ENCODE measurements at places on chromosomes 7 and 10.

- DNase-seq, result no peak
Measured at GRCh38 chr7:81819861-81820260, 50.0 kb upstream of the HGF start.

DNA sequence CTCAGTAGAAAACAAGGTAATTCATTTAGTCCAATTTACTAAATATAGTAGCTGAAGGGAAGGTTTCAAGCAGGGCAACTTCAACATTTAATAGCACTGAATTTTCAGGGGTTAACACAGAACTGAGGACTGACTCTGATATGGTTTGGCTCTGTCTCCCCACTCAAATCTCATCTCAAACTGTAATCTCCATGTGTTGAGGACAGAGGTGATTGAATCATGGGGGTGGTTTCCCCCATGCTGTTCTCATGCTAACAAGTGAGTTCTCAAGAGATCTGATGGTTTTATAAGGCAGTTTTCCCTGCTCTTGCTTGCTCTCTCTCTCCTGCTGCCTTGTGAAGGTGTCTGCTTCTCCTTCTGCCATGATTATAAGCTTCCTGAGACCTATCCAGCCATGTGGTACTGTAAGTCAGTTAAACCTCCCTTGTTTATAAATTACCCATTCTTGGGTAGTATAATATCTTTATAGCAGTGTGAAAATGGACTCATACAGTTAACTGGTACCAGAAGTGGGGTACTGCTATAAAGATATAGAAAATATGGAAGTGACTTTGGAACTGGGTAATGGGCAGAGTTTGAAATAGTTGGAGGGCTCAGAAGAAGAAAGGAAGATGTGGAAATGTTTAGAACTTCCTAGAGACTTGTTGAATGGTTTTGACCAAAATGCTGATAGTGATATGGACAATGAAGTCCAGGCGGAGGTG is 9.8 kb upstream of the UMAD1 start:
- no peak for DNase-seq

GRCh38 chr7:66921918-66922486 is 977 bp downstream of the TMEM248 start:
- DNase-seq, result no peak

GRCh38 chr10:133104068-133104962 is 16.6 kb downstream of the ADGRA1 start:
- no peak for DNase-seq

DNA sequence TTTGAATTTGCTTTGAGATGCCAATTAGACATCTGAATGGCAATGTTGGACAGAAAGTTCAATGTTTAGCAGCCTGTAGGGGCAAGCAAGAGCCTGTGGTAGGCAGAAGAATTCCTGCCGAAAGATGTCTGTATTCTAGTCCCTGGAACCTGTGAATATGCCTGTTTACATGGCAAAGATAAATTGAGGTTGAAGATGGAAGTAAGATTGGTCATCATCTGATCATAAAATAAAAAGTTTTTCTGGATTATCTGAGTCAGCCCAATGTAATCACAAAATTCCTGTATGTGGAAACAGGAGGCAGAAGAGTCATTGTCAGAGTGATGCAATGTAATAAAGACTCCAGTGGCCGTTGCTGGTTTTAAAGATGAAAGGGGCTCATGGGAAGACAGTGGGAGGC is 430.5 kb downstream of the MDFIC start:
- no peak for DNase-seq

- no peak for DNase-seq
Measured at GRCh38 chr10:72158176-72158575, 57.6 kb upstream of the ANAPC16 start.

- DNase-seq, result no peak
Measured at GRCh38 chr7:88040694-88041093, 106.6 kb downstream of the ADAM22 start.

Data from NCI-H748 treated with DMSO at 0.1 percent for 48 hours (cell line).